ENCODE measurements at places on chromosomes 12 and 14.
A peak's percentile ranks its signal among the peaks of the same experiment; 100 is the strongest.

GRCh38 chr12:24852420-24852819 lies 96.5 kb downstream of the BCAT1 start:
- no peak for DNase-seq

GRCh38 chr12:40632933-40633332 lies 59.3 kb upstream of the CNTN1 start:
- DNase-seq, result no peak

DNA sequence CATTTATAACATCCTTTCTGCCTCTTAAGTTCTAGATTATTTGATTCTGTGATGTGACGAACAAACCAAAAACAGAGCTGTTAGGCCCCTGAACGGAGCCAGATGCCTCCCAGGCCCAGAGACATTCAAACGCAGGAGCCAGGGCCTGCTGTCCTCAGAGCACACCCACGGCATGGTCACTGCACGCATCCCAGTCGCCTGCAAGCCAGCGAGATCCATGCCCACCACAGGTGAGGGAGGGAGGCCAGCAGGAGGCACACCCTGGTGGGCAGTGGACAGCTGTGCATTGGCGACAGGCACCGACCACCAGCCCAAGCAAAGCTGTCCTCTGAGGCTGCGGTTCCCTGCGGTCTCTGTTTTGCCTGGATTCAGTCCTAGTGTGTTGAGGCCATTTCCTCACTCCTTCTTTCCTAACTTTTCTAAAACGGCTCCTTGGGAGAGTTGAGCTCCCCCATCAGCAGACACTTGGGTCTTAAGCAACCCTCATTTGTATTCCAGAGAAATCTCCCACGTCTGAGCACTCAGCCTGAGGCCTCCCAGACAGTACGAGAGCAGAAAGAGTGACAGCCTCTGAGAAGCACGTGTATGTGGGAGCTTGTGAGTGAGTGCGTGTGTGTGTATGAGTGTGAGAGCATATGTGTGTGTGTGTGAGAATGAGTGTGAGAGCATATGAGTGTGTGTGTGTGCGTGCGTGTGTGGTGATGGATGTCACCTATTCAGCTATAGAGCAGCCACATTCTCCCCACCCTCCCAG lies 81.2 kb downstream of the CHGA start:
- peak; percentile 17 for DNase-seq

DNA sequence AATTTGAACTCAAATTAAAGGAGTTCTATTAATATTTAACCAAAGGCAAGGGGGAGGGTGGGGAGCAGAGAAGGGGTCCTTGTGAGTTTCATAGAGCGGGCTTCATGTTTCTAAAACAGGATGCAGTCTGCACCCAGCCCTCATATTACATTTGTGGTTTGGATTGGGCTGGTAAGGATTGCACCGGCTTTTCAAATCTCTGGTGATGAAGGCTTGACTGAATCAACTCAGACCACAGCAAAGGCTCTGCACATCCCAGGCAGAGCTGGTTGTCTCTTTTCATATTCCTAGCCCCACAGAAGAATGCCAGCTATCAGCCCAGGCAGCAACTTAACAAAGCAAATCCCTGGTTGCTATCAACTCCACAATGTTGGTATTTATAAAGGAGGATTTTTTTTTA lies 1221.4 kb downstream of the VRK1 start:
- no peak for DNase-seq

DNA sequence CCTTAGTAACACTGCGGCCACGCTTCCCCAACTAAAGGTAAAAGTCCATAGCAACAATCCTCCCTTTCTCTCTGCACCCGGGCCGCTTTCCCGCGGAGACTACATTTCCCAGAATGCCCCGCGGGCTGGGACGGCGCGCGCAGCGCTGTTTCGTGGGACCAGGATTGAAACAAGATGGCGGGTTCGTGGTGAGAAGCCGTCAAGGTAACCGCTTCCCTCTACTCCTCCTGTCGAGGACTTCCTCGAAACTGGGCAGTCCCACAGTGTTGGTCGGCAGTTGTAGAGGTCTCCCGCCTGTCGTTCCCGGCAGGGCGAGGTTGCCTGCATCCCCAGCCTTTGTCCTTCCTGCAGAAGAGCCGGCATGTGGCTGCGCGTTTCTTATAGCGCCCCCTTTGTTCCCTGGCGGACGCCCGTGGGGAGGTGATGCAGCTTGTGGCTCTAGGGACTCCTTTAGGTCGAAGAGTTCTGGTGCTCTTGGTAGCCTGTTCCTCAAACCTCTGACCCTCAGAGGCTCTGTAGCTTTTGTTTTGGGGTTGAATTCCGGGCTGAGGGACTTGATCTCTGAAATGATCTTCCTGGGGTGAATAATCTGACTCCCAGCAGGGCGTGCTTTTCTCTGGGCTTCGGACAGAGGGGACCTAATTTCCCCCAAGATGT lies at the start of gene MRPL42:
TSS of gene MRPL42 (plus strand) at position 164 of the 657 bp plus-strand sequence. CDS start 1,772 bp downstream, outside the sequence.
- peak; percentile 88 for DNase-seq

GRCh38 chr12:57781244-57781643 lies 1.3 kb upstream of the TSFM start:
- no peak for DNase-seq

DNA sequence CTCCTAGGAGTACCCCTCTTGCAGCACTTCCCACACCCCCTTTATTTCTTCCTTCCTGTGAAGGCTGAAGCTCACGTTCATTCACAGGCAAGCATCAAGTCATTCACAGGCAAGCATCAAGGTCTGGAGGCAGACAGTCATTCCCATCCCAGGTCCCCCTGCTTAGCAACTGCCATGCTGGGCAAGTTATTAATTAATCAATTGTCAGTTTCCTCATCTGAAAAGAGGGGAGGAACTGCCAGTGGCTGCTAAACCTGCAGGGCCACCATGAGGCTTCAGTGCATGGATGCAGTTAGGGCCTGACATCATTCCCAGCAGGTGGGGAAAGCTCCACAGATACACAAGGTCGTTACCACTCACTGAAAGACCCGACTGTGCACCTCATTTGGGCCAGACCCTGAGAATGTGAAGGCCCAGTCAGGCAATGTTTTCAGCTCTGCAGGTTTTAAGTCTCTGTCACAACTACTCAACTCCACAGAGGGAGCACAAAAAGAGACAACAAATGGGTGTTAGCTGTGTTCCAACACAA lies 85.0 kb upstream of the GPR68 start:
- DNase-seq, result no peak

DNA sequence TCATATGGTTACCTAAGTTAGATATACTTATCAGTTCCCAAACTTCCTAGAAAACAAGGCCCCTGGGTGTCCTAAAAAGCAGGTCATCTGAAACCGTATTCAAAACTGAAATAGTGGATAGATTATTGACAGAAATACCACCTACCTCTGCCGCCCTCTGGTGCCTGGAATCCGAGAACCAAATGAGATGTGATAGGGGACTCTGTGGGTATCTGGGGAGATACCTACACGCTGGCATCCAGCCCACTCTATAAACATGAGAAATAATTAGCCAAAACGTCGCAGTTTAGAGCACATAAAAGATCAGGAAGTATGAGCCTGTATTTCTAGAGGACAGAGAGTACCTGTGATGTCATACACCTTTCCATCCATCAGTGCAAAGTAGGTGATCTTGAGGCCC lies 4.4 kb downstream of the ORMDL2 start:
- DNase-seq, result no peak

DNA sequence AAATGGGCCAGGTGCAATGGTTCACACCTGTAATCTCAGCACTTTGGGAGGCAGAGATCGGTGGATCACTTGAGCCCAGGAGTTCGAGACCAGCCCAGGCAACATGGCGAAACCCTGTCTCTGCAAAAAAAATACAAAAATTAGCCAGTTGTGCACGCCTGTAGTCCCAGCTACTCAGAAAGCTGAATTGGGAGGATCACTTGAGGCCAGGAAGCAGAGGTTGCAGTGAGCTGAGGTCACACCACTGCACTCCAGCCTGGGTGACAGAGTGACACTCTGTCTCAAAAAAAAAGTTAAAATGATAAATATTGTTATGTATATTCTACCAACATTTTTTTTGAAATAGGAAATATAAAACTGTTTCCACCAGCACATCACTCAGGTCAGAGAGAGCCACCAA lies 64.9 kb downstream of the NDUFA12 start:
- DNase-seq, result no peak

DNA sequence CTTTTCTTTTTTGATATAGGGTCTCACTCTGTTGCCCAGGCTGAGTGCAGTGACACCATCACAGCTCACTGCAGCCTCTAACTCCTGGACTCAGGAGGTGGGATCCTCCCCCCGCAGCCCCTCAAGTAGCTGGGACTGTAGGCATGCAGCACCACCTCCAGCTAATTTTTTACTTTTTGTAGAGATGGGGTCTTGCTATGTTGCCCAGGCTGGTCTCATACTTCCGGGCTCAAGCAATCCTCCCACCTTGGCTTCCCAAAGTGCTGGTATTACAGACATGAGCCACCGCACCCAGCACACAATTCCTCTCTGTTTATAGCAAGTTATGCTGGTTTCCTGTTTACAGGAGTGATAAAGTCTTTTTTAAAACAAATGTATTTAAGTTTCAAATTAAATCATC lies 39.5 kb upstream of the HIF1A start:
- no peak for DNase-seq

DNA sequence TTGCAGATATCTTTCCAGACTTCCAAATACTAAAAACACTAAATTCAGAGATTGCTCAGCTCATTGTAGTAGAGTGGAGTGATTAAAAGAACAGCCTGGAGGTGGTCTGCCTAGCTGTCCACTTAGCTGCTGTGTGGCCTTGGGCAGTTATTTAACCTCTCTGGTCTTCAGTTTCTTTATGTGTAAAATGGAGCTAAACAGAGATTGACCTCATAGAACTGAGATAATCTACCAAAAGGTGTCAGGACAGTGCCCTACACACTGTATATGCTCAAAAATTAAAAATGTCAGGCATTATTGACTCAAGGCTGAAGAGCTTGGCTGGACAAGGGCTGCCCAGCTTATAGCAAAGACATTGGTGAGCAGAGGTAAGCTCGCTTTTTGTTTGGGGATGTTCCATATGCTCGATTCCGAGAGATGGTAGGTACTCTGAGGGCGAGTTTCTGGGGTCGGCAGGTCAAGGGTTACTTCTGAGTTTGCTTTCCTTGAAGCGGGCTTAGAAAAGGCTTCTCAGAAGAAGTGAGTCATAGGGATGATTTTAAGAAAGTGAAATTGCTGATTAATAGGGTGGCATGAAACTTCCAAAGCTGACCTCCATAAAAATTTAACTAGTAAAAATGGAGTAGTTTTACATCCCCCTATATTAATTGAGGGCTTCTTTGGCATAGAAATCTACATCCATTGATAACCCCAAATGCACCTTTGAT lies 107.5 kb downstream of the GPATCH2L start:
- no peak for DNase-seq

Measured in fibroblast of skin of scalp (primary cell).